Activated CD4-positive, CD25-positive, alpha-beta regulatory T cell treated with anti-CD3 and anti-CD28 coated beads, Interleukin-2, amount 50 U/mL, for 72 hours (primary cell): ENCODE measurements at places on chromosomes 11 and 22.

DNA sequence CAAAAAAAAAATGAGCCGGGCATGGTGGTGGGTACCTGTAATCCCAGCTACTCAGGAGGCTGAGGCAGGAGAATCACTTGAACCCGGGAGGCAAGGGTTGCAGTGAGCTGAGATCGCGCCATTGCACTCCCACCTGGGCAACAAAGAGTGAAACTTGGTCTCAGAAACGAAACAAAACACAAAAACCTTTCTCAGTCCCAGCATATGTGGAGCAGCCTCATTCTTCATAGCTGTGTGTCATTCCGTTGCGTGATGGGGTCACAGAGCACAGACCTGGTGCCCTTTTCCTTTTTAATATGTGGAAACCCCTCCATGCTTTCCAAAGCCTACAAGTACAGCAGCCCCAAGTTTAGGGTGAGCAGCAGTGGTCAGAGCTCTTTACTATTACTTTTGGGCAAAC lies 13.7 kb downstream of the PEX26 start:
- no peak for DNase-seq

DNA sequence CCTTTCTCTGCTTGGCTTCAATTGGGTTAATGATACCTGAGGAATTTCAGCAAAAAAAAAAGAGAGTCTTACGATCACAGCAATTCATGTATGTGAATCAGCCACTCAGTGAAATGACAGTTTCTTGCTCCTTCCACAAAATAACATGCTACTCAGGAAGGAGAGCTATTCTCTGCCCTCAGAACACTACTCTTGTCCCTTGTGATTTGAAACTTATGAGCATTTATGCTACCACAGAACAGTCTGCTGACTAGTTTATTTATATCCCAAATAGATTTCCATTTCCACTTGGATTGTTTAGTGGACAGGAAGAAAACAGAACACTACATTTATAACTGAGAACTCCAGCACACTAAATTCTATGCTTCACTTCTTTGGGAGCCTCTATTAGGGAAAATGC lies 8.5 kb downstream of the TFIP11 start:
- no peak for DNase-seq

- no peak for DNase-seq
Measured at GRCh38 chr22:36166518-36167220, 6.1 kb upstream of the APOL3 start.

- DNase-seq: no peak
Measured at GRCh38 chr11:59416613-59417012, 9.6 kb downstream of the OR5A2 start.

DNA sequence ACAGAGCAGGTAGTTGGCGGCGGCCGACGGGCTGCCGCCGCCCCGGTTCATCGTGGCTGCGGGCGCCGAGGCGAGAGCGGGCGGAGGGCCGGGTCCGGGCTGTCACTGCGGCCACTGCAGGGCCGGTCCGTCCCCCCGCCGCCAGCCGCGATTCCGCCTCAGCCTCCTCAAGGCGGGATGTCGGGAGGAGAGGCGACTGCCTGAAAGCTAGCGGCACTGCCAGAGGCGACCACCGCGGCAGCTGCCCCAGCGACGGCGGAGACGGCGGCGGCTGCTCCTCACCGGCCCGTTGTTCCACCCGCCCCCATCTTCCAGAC lies 234 bp downstream of the SESN3 start:
- DNase-seq: no peak

DNA sequence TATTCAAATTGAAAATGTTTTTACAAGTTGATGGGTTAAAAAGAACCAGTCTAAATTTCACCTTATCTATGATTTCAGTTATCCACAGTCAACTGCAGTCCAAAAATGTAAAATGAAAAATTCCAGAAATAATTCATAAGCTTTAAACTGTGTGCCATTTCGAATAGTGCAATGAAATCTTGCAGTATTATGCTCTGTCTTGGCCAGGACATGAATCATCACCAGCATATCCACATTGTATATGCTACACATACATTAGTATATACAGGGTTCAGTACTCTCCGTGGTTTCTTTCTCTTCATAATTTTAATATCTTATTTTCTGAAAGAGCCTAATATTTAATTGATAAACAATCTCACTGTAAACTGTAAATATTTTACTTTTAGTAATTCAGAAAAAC lies 45.9 kb downstream of the ARHGAP32 start:
- no peak for DNase-seq

DNA sequence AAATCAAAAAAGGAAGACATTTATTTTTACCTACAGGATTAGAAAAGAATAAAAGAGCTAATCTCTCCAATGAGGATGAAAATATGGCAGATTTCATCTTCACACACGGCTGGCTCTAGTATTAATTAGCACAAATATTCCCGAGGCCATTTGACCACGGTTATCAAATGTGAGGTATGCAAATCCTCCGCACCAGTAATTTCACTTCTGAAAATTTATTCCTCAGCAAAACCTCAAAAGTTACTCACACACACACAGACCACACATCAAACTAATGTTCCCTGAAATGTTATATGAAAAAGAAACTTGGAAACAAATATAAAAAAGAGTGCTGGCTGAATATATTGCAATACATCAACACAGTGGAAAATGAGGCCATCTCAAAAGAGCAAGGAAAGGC lies 32.8 kb downstream of the CELSR1 start:
- DNase-seq: no peak

DNA sequence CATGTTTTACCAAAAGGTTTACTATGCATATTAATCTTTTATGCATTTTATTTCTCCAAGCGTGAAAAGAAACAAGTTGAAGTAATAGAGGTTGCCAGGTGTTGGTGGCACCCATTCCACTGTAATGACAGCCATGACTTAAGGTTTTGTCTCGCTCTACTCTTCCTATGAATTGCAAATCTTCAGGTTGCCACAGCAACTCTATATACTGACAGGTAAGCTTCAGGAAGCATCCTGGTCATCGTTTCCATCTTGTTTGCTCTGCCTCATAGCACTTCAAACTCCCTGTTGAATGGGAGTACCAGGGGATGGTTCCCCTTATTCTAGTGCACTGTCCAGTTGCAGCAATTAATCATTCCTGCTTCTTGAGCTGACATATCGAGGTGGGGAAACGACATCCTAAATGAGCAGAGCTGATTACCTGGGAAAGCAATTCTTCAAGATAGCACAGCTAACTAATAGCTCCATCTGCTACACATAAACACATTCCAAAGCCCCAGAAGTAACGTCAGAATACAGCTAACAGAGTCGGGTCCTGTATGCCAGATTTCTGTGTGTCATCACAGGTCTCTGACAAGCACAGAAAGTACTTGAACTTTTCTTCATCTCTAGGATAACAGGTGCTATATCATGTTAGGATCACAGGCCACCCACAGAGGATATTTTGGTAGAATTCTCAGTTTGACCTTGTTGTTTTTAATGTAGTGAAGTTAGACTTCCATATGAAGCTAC lies 80.3 kb downstream of the CADM1 start:
- DNase-seq: no peak

DNA sequence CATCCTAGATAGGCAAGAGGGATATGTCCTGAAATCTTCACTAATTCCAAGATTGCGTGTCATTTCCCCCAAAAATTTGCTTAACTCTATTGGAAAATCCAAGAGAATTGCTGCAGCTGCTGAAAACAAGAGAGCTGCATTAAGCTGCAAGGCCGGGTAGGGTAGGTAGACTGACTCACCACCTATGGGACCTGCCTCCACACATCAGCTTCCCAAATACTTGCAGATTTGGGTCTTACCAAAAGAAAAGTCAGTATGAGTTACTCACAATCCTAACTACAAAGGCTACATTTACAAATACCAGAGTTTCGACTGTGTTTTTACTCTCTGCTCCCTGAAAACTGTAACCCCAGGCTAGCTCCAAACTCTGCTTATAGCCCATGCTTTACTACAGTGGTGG lies 142.5 kb upstream of the TEAD1 start:
- DNase-seq: no peak

DNA sequence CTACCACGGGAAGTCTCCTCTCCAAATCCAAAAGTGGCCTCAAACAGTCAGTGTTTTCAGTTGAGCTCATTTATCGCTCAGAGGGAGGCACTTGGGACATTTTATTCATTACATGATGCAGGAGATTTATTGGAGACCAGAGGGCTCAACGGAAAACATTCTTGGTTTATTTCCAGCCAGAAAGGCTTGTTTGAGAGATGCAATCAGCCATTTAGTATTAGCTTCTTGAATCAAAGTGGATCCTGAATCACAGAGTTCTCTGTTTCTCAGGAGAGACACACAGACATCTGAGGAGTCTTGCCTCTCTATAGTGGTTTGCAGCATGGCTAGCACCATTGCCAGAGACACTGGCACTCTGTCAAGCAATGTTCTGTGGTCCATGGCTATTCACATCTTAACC lies 31.5 kb downstream of the CD44 start:
- DNase-seq: no peak

DNA sequence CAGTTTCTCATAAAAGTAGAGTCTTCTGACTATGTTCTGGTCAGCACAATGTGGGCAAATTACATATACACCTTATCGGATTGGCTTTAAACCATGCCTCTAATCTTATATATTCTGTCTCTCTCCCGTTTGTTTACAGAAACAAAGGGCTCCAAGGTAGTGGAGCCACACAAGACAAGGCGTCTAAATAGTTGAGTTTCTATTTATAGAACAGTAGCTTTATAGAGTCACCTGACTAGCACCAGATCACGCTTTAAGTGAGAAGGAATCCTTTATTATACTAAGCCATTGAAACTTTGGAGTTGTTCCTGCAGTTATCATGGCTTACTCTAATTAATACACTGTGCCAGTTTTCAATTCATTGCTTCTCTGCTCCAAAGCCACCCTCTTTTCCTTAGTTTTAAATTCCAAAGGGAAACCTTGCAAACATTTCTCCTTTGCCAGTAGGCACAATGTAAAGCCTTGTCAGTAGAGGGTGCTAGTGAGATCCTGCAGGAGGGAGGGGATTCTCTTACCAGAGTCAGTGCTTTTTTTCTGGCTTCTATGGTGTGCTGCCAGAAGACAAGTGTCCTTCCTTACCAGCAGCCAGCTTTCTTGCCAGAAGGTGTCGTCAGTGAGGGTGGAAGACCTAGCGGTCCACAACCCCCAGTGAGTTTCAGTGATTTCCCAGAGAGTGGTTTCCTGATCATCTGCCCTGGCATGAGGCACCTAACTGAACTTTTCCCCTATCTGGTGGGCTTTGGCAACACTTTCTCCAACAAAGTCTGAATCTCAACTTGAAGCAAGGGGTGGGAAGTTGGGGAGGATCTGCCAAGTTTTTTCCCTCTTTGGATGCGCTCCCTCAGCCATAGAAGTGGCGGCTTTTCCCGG lies 71.7 kb downstream of the RAB38 start:
- DNase-seq: no peak

- DNase-seq: no peak
Measured at GRCh38 chr11:130211781-130212401, 52.3 kb downstream of the ST14 start.

- DNase-seq: no peak
Measured at GRCh38 chr22:26471522-26471921, 12.1 kb downstream of the HPS4 start.

- DNase-seq: no peak
Measured at GRCh38 chr11:30348035-30348434, 25.1 kb downstream of the ARL14EP start.

DNA sequence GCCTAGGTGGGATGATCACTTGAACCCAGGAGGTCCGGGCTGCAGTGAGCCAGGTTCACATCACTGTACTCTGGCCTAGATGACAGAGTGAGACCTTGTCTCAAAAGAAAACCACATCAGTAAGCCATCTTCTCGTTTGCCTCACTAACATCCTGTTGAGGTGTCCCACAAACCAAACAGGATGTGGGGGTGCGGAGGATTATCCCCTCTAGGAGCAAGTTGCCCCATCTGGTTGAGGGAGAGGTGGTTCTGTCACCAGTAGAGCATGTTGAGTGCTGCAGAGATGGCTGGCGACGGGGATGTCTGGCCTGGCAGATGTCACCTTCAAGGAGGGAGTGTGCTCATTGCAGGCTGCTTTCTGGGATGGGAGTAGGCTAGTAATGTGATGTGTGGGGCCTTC lies 72.4 kb downstream of the ZNRF3 start:
- peak; percentile 54 for DNase-seq

DNA sequence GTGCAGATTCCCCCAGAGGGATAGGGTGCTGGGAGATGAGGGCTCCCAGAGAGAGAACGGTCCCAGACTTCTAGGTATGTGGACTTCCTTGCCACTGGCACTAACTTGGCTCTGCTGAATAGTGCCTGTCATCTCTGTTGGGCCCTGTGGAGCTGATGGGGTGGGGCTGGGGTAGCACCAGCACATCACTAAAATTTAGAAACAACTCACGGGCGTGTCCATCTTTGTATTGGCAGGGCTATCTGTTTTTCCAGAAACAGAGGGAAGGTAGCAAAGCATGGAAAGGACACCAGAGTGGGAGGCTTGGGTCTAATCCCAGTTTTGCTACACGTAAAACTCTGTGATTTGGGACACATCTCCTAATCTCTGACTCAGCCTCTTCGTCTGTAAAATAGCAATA lies 25.8 kb downstream of the SWAP70 start:
- DNase-seq: no peak

DNA sequence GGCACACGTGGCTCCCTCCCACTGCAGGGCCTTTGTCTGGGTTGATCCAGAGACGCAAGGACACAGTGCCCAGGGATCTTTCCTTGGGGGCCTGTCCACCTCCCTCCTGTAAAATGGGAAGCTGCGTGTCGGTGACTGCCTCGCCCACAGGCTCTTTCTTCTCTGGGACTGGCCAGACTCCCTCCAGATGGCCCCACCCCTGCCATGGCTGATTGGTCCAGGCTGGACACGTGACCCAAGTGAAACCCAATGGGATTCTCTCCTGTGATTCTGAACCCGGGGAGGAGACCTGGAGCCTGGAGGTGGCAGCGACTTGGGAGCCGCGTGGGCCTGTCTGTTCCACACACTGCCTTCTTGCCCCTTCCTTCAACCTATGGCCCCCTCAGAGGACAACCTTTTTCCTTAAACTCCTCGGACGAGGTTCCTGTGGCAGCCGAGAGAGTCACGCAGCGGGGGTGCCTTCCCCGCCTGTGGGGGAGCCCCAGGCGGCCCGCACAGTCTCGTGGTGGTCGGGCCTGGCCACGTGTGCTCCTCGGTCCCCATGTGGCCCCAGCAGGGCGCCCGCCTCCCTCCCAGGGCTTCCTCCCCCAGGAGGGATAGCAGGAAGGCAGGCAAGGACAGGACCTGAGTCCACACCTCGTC lies 12.4 kb upstream of the MPPED1 start:
- DNase-seq: no peak

DNA sequence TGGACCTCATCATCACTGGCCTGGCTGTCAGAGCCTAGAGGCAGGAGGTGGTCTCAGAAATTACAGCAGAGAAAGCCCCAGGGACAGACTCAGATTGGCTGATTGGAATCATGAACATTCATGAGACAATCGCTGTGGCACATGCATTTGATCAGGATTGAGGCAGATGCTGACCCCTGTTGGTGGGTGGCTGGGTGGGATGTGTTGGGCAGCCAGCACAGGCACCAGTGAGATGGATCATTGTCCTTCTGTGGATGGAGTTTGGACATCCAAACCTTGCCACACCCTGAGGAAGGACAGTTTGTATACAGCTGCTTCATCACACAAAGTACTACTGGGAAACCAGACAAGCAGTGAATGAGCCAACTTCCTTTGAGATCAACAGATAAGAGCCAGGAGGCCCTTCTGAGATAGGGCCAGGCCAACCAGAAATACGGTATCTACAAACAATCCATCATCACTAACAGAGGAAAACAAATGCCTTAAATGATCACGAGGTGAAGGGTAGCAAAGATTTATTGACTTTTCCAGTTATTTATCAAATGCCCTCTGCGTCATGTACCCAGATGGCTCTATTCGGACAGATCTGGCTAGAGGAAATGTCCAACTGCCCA lies 17.3 kb downstream of the COMMD9 start:
- no peak for DNase-seq
